ENCODE measurements at places on chromosomes 4 and X.

DNA sequence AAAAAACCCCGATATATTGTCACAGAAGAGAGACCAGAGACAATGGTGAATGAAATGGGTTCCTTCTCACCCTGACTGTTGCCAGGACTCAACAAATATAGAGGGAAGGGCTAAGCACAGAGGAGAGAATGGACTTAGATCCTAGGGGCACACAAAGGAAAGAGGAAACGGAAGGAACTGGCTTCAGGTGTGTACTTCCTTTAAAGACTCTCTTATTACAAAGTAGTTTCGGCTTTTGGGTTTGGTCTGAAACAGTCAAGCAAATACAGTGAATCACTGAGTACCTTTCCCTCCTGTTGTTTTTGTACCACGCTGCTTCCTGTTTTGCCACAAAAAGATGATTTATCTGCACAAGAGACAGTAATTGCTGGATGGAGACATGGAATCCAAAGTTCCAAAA, 46.1 kb upstream of the S100G start:
- DNase-seq: no peak

- DNase-seq: no peak
Observed at GRCh38 chrX:50877310-50877709, 33.2 kb upstream of the BMP15 start.

- DNase-seq: no peak
Observed at GRCh38 chrX:23904096-23904495, 3.6 kb downstream of the APOO start.

- DNase-seq: peak; percentile 16
Observed at GRCh38 chrX:68650491-68650890, 3.0 kb downstream of the STARD8 start.

- no peak for DNase-seq
Observed at GRCh38 chr4:124092541-124092984, 620.0 kb downstream of the ANKRD50 start.

DNA sequence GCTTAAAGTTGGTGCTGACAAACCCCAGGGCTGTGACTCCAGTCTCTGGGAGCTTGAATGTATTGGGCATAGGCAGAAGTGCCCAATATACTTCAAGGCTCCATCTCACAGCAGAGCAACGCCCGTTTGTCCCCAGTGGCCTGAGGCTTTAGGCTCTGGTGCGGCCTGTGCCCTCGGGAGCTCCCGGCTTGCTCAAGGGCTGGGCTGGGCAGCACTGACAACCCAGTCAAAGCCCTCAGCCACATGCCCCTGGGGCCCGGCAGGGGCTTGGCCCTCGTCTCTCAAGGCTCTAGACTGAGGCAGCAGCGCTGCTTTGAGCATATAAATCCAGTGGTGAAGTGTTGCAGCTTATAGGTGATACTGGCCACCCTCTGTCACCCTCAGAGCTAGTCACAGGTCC, 203.7 kb downstream of the AFAP1 start:
- no peak for DNase-seq

DNA sequence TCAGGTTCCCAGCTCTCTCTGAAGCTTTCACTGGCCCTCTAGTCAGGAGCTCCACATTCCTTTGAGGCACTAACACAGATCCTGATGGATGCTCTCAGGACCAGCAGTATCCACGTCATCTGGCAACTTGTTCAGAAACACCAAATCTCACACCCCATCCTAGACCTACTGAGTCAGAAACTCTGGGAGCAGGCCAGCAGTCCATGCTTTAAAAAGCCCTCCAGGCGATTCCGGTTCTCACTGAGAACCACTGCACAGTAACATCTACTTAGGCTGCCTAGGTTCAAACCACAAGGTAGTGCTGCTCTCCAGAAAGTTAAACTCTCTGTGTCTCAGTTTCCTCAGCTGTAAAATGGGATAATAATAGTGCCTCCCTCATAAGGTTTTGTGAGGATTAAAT, 55.3 kb downstream of the CCDC158 start:
- DNase-seq: no peak

DNA sequence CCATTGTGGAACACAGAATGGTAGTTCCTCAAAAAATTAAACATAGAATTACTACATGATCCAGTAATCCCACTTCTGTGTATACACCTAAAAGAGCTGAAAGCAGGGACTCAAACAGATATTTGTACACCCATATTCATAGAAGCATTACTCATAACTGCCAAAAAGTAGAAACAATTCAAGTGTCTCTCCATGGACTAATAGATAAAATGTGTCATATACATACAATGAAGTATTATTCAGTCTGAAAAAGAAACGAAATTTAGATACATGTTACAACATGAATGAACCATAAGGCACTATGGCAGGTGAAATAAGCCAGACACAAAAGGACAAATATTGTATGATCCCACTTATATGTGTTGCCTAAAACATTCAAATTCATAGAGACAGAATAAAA, 145.1 kb downstream of the ANTXR2 start:
- no peak for DNase-seq

DNA sequence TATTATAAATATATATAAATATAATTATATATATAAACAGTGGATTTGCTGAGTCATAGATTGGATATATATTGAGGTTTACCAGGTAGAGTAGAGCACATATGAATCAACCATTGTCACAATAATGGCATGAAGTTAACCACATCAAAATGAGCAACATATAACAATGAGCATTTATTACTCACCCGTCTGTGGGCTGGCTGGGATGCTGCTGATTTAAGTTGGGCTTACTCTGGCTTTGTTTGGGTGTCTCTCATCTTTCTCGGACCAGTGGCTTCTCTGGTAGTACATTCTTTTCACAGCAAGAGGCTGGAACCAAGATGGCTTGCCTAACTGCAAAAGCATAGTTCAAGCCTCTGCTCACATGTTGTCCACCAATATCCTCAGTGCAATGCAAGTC, 111.7 kb upstream of the TAPT1 start:
- peak; percentile 17 for DNase-seq

DNA sequence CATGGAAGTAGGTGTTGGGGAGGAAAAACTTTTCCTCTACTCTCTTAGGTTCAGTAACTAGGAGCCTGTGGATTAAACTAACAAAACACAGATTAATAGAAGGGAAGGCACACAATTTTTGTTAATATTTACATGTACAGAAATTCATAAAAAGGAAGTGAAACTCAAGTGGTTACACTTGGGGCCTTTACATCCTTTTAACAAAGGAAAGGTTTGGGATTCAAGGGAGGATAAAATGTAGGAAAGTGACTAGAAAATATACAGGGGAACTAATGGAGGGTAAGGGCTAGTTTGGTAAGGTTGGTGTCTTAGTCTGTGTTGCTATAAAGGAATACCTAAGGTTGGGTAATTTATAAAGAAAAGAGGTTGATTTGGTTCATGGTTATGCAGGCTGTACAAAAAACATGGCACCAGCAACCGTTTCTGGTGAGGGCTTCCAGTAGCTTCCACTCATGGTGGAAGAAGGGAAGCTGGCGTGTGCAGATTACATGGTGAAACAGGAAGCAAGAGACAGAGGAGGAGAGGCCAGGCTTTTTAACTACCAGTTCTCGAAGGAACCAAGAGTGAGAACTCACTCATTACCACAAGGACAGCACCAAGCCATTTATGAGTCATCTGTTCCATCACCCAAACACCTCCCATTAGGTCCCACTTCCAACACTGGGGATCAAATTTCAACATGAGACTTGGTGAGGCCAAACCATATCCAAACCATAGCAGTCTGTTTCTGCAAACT, 124.4 kb downstream of the CHRDL1 start:
- DNase-seq: peak; percentile 34

GRCh38 chr4:158930639-158930972, 161.8 kb downstream of the FNIP2 start:
- peak; percentile 4 for DNase-seq

DNA sequence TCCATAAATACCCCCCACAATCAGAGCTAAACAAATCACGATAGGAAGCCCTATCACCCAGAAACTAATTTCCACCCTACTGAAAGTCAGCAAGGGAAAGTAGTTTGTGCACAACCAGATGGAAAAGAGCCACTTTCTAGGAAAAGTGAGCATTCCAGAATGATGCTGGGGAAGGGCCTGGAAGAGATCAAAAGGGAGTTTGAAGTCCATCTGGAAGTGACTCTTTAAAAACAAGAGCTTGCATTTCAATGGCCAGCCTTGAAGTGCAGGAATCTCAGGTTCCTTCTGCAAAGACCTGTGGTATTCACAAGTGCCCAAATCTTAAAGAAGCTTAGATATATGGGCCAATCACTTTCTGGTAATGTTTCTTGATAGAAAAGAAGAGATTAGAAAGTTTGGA, 97.0 kb upstream of the LDB2 start:
- DNase-seq: no peak

DNA sequence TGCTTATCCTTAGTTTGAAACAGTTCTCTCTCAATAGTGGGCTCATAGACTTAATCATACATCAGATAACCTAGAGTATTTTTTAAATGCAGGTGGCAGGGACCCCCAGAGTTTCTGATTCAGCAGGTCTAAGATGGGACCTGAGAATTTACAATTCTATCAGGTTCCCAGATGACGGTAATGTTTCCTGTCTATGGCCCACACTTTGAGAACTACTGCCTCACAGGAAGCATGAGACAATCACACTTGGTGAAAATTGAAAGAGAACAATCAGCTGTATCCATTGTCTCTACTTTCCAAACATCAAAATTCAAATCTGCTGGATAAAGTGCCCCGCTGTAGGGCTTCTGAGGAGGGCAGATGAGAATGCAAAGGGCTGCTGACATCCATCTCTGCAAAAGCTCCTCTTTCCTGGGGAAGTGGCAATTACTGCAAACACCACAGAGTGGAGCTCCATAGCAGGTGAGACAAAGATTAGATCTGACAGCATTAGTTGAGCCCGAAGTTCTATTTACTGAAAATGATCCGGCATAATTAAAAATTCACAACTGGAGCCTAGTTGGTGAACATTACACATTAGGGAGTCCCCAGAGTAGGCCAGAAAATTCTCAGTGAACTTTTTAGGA, 187.8 kb upstream of the MBNL3 start:
- DNase-seq: no peak

DNA sequence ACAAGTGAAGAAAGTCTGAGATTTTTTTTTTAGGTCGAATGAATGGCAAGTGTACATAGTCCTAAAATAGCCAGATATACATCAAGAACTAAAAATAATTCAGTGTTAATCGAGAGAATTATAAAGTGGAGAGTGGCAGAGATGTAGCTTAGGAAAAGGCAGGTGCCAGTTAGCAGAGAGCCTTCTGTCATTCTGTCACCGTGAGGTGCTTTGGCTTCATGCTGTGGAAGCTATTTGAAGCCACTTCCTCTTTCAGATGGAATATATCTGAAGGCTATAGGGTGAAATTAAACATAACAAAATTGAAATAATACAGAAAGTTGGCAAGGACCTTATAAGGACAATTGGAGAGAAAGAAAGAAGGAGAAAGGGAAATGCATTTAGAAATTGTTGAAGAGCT, 756.3 kb downstream of the CCSER1 start:
- no peak for DNase-seq

- DNase-seq: no peak
Observed at GRCh38 chr4:39931441-39931901, 46.2 kb downstream of the PDS5A start.

DNA sequence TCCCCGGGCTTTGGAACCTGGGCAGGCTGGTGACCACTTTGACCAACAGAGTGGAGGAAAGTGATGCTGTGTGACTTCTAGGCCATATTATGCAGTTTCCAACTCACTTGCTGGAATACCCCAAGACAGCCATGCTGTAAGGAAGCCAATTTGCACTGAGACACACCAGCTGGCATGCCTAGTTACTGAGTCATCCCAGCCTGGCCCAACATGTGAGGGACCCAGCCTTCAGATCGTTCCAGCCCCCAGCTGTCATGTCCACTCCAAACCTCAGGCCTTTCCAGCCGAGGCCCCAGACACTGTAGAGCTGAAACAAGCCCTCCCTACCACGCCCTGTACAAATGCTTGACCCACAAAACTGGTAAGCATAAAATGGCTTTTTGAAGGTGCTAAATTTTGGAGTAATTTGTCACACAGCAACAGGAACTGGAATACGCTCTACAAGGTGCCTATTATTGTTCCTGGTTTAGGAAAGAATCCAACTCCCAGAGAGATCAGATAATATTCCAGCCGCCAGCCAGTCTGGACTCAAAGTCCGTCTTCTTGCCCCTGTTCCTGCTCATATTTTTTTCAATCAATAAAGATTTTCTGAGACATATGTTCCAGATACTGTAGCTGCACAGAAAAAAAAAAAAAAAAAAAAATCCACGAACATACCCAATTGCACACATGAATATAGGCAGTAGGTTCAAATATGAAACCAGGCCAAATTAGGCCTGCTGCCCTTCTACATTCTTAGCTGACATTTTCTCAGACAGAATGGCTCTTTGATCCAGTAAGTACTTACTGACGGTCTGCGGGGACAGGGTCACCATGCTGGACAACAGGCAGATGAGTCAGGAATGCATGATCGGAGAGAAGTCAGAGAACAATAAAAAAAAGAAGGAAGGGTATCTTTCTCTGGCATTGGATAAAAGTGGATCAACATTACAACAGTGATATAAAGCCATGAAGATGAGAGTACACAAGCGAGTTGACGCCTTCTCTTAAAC, 35.1 kb downstream of the SH3KBP1 start:
- DNase-seq: peak; percentile 71

- DNase-seq: no peak
Observed at GRCh38 chrX:104166735-104167436, 633 bp downstream of the FAM199X start.

GRCh38 chr4:171378323-171378722, 434.9 kb upstream of the GALNTL6 start:
- DNase-seq: no peak

DNA sequence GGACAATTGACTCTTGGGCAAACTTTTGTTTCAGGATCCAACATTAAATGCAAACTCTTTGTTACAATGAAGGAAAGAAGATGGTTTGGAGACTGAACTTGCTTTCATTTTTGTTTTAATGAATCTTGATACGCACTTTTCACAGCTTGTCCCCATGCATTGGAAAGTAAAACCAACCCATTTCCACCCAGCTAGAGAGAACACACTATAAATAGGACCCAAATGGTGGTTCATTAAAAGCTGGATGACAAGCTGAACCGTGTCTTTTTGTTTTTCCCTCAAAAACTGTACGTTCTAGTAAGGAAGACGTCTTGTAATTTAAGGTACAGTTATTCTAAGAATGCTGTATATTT, 95.3 kb upstream of the EGFL6 start:
- no peak for DNase-seq

GRCh38 chr4:26737385-26737784, 123.3 kb upstream of the STIM2 start:
- no peak for DNase-seq

DNA sequence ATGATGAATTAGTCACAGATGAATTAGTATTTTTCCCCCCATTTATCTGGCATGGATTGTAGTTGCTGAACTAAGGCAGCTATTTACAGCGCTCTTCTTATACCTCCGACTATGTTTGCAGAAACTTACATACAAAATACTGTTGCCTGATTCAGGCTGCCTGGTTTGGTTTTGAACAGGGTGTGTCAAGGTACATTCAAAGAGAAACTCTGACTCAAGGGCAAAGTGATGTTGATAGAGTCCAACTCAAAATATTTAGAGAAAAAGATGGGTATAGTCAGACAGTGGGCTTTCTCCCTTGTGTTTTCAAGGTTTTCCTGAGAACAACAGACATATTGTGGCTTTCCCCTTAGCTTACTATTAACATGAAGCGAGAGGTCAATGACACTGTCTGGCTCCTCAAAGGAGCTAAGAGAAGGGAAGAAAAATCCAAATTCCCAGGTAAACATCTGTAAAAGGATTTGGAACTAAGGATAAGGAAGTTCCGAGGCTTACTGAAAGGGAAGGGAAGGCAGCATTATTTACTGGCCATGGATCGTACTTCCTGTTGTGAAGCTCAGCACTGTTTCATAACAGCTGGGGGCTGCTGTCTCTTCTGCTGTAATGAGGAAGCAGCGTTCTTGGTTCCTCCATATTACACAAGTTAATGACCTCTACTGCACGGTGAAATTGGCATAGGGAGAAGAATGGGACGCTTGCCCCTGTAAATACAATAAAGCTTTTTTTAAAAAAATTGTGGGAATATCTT, 30.9 kb downstream of the FAM9C start:
- DNase-seq: no peak

Data from HCEC 1CT (cell line).